EL (cell line): ENCODE measurements at places on chromosomes 5 and 9.

GRCh38 chr5:139888370-139888769 is 92.8 kb downstream of the PSD2 start:
- no peak for DNase-seq

- DNase-seq: peak; percentile 62
Observed at GRCh38 chr5:136133222-136133921, 727 bp downstream of the SMAD5 start.

- DNase-seq: no peak
Observed at GRCh38 chr5:10534561-10535530, 29.0 kb upstream of the ANKRD33B start.

- no peak for DNase-seq
Observed at GRCh38 chr5:14444161-14444560, 137.4 kb upstream of the OTULINL start.

GRCh38 chr5:3373391-3373790 is 222.2 kb upstream of the IRX1 start:
- no peak for DNase-seq

GRCh38 chr5:172414531-172415361 is 39.6 kb downstream of the SH3PXD2B start:
- peak; percentile 31 for DNase-seq

GRCh38 chr9:37694355-37694754 is 43.6 kb downstream of the FRMPD1 start:
- no peak for DNase-seq

DNA sequence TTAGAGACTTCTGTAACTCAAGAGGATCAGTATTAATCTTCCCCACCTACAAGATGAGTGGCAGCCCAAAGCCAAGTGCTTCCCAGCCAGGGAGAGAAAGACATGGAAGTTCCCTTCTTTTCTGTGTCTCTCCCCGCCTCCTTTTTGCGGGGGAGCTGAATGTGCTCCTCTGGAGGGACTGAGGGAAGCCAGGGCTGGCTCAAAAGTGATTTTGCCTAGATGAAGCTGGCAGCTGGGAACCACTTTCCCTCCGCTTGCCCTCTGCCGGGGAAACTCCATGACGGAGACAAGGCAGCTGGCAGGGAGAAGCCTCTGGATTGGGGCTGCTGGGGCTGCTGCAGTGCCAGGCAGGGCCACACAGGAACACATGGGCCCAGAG is 24.4 kb downstream of the EGR1 start:
- DNase-seq: no peak

DNA sequence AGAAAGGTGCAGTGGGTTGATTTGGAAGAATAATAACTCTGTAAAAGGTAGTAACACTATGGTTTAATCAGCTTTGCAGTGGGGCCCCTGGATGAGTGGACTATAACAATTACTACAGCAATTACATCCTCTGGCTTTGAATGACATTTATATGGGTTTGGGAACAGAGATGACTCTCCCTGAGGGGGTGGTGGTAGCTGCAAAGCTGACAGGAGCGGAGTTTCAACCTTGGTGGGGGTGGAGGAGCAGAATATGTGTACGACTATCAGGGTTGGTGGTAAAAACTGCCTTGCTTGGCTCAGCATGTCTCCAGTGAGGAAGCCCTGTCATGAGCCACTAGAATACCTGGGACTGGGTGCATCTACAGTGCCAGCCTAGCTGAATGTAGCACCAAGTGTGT is 28.3 kb upstream of the NR3C1 start:
- DNase-seq: no peak

DNA sequence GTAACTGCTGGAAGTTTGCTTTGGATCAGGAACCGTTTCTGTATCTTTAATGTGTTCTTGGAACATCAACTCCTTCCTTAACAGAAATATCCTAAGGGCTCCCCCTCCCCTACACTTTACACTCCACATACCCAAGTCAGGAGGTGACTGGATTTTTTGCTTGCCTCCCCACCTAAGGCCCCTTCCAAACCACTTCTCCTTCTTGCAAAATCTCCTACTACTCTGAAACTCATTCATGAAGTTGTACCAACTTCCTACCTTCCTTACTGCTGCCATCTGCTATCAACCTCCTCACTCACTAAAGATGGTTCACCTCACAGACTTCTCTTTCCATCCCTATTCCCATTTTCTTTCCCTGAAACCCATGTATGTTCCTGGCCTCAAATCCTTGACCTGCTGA is 16.1 kb downstream of the TXN start:
- DNase-seq: no peak

GRCh38 chr9:129121483-129121882 is 10.3 kb downstream of the PTPA start:
- DNase-seq: peak; percentile 34

- DNase-seq: no peak
Observed at GRCh38 chr9:6695121-6695814, 49.7 kb upstream of the GLDC start.

DNA sequence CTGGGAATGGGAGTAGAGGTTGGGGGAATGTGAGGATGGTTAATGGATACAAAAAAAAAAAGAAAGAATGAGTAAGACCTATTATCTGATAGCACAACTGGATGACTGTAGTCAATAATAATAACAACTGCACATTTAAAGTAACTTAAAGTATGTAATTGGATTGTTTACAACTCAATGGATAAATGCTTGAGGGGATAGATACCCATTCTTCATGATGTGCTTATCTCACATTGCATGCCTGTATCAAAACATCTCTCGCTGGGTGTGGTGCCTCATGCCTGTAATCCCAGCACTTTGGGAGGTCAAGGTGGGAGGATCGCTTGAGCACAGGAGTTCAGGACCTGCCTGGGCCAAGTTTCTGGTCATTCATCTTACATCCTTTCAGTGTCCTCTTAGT is 34.6 kb downstream of the MCCC2 start:
- DNase-seq: no peak

- no peak for DNase-seq
Observed at GRCh38 chr9:131703697-131704096, 36.2 kb downstream of the RAPGEF1 start.

DNA sequence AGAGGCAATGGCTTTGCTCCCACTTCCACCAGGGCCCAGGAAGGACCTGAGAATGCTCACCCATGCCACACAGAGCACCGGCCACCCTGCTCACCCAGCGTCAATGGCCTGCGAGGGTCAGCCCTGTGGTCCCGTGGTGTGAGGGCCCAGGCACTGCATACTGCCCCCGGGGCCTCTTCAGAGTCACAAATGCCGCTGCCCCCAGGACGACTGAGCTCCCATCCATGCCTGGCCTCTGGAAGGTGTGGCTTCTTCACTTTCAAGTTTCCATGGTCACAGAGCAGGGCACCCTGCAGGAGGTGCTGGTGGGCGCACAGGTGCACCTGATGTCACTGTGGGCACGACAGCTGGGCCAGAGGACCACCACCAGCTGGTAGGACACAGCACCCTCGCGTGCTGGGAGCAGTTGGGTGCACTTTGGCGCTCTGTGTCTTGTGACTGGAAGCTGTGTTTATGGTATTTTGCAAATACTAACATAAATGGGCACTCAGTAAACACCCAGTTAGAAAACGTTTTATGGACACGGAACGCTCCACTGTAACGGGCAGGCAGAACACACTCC is 12.5 kb upstream of the ZDHHC11 start:
- DNase-seq: no peak

GRCh38 chr5:142674531-142675469 is 11.1 kb downstream of the FGF1 start:
- DNase-seq: peak; percentile 68

GRCh38 chr5:143313298-143313852 is 90.1 kb downstream of the NR3C1 start:
- DNase-seq: no peak
